ENCODE measurements at places on chromosomes 5 and 9. TPM values are rescaled to one million over a fixed set of nuclear protein-coding genes. Genes with fewer than 3 reads are reported as not detected.

GRCh38 chr5:174719793-174720611, 4.4 kb upstream of the MSX2 start:
- H3K36me3 ChIP-seq = no peaks in the 10 kb centered on the region
- H3K4me3 ChIP-seq = no peak overlapping the region
- H3K27me3 ChIP-seq = peaks cover 19% of the 10 kb centered on the region
- DNase-seq = no peak
- peaks cover 3% of the 10 kb centered on the region for H3K4me1 ChIP-seq

GRCh38 chr5:92927291-92927778, 653.7 kb downstream of the NR2F1-AS1 start:
- peaks cover 12% of the 10 kb centered on the region for H3K4me1 ChIP-seq
- H3K36me3 ChIP-seq = no peaks in the 10 kb centered on the region
- DNase-seq = peak; percentile 72
- H3K27ac ChIP-seq = peak overlapping the region; percentile 64
- no peak overlapping the region for H3K4me3 ChIP-seq

Gene PDE4D
- total RNA-seq = 1.1 TPM

Gene SPINK7
- total RNA-seq = not detected

Gene PCDHGB2
- 0.34 TPM for total RNA-seq

All from HCT116 (cell line).